ENCODE measurements at places on chromosomes 4 and X.
A peak's percentile ranks its signal among the peaks of the same experiment; 100 is the strongest.

DNA sequence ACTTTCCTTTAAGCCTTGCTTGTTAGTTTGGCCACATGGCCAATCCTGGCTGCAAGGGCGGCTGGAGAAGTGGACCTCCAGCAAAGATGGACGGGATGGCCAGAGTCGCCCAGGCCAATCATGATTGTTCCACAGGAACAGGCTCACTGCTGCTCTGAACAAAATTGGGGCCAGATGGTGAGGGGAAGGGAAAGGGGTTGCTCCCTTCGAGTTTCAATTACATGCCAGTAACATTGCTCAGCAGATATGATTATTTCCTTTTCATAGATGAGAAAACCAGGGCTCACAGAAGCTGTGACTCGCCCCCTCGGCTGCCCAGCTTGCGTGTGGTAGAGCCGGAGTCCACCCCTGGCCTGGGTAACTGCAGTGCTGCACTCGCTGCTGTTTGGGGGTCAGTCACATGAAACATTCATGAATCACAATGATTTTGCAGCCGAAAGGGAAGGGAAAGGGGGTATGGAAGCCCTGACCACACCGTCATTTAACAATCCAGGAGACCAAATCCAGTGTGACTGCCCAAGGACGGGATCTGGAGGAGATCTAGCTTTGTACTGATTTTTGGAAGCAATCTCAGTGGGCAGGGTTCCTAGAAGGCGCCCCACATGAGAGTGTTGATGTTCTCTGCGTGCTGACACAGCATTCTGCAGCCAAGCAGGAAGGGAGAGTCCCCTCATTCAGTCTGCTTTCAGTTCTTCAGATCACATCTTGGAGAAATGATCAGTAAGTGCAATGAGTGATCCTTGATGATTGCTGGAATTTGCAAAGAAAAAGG lies 77.3 kb upstream of the MSX1 start:
- no peak for DNase-seq

GRCh38 chr4:142516686-142517526 lies 329.2 kb downstream of the INPP4B start:
- no peak for DNase-seq

DNA sequence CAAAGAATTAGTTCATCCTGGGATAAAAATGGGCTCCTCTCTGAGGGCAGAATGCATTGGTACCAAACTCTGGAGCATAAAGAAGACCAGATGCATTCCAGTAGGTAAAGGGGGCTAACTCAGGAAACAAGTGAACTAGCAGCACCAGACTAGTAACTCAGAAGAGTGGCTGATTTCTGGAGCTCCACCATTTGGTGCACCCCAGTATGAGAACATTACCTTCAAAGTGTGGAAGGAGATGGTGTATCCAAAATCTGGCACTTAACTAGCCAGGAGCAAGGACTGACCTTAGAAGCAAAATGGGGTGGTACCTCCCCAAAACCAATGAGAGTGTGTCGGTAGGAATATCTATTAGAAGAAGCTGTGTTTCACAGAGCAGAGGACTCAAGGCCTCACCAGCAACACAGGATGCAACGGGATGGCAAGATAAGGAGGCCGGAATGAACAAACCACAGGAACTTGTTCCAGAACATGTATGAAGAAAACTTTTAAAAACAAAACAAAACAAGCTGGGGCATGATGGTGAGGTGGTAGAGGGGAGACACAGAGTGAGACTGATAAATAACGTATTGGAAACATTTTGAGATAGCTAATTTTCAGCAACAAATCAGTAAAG lies 142.3 kb downstream of the INPP4B start:
- DNase-seq, result no peak

- no peak for DNase-seq
Observed at GRCh38 chr4:161696944-161697343, 466.9 kb downstream of the FSTL5 start.

- DNase-seq, result no peak
Observed at GRCh38 chrX:55754861-55755294, 37.3 kb downstream of the RRAGB start.

DNA sequence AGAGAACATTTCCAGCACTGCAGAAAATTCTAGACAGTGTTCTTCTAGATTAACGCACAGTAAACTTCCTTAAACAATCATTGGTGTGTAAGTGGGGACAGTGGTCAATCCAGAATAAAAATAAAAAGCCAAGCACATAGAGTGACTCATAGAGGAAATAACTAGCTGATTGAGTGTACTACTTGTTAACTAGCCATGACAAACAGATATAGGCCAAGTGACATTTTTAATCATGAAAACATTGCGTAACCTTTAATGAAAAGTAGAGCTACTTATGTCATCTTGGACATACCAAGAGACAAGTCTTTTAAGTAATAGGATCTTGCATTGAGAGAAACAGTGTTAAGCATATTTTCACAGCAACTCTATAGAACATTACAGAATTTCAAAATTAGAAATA lies 233.9 kb upstream of the MAB21L2 start:
- DNase-seq, result peak; percentile 69

GRCh38 chr4:91958596-91958995 lies 345.2 kb upstream of the GRID2 start:
- DNase-seq, result no peak

DNA sequence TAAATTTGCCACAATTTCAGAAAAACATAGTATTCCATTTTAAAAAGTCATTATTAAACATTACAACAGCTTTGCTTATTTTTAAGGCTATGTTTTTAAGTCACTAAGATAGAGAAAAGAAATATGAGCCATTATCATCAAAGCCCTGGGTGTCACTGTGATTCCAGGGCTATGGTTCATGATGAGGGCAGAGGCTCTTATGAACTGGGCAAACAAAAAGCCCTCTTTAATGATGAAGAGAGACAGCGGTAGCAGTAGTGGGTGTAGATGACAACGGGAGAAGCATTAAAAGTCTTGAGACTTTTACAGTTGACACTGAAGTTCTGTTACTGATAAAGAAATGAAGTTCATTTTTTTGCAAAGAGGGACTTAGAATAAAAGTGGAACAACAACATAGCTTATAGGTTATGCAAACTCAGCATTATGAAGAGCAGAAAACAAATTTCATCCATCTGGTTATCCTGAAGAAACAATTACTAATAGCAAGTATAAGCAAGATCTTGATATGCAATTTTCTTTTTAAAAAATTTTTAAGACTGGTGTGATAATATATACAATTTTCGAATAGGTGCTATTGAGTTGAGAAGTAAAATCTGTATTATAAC lies 202.7 kb upstream of the ETNPPL start:
- DNase-seq, result no peak

- DNase-seq, result no peak
Observed at GRCh38 chrX:94288972-94289371, 615.0 kb downstream of the FAM133A start.

DNA sequence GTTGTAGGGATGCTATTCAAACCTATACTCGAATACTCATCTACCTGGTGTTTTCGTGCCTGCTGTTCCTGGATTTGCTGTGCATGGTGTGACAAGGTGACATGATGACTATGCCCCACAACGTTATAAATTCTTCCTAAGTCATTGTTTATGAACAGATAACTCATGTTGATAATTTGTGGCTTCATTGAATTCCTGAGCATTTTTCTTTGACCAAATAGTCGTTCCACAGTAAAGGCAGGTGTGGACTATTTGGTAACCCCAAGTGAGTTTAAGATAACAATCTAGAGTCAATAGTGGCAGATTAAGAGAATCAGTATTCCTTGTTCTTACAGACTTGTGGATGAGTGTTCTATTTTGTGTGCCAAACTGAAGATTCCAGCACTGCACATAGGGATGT lies 59.9 kb downstream of the SNX25 start:
- DNase-seq, result no peak

DNA sequence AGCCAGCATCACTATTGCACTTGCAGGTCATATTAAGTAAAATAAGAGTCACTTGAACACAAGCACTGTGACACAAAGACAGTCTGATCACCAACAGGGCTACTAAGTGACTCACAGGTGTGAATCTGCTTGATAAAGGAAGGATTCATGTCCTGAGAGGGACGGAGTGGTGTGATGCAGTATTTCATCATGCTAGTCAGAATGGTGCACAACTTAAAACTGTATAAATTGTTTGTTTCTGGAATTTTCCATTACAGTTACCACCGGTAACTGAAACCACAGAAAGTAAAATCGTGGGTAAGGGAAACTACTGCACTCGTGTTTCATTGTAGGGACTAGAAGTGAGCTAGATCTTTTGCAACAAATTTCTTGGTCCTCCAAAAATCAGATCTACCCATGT lies 109.7 kb downstream of the ELOVL6 start:
- no peak for DNase-seq

DNA sequence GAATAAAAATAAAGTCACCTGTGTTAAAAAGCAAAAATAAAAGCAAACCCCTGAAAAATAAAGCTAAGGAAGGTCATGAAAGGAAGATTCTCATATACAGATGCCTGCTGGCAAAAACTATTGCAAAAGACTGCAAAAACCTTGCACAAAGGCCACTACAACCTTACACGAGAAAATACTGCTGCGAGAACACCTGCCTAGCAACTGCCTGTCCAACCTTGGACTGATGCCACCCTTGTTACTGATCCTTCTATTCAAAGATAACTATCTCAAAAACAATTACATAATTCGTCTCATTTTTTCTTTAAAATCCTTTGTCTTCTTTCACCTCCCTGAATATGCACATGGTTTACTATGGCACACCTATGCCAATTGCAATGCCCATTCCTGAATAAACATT lies 49.6 kb downstream of the SLC2A9 start:
- DNase-seq, result no peak

DNA sequence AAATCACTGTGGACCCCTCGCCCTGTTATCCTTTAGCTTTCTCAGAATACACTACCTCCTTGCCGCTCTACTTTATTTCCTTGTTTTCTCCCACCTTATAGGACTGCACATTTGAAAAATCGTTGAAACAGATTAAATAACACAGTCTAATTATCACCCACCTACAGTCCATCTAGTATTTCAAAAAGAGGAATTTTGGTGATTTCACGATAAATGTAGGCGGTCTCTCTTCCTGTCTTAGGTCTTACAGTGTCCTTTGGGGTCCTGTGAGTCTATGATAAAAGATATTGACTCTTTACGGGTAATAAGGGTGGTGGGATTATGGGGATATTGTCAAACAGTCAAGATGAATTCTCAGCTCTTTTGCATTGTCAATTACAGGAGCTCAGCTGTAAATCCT lies 2.4 kb upstream of the TBL1X start:
- no peak for DNase-seq

GRCh38 chrX:154013614-154014360 lies 5.9 kb downstream of the IRAK1 start:
- peak; percentile 61 for DNase-seq

DNA sequence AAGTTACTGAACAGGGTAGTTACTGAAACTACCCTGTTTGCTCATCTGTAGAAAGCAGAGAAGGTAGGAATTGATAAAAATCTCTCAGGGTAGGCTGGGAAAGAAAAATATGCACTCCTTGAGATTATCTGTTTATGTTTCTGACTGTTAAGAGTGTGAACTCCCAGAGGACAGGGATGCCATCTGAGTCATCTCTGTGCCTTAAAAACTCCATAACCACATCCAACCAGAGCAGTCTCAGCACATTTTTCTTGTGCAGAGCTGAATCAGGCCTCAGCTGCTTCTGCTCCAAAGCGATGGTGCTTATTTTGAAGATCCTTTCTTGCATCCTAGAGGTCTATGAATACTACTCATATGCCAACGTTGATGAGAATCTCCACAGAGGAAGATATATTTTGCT lies 9.9 kb downstream of the CENPVL3 start:
- DNase-seq, result no peak

DNA sequence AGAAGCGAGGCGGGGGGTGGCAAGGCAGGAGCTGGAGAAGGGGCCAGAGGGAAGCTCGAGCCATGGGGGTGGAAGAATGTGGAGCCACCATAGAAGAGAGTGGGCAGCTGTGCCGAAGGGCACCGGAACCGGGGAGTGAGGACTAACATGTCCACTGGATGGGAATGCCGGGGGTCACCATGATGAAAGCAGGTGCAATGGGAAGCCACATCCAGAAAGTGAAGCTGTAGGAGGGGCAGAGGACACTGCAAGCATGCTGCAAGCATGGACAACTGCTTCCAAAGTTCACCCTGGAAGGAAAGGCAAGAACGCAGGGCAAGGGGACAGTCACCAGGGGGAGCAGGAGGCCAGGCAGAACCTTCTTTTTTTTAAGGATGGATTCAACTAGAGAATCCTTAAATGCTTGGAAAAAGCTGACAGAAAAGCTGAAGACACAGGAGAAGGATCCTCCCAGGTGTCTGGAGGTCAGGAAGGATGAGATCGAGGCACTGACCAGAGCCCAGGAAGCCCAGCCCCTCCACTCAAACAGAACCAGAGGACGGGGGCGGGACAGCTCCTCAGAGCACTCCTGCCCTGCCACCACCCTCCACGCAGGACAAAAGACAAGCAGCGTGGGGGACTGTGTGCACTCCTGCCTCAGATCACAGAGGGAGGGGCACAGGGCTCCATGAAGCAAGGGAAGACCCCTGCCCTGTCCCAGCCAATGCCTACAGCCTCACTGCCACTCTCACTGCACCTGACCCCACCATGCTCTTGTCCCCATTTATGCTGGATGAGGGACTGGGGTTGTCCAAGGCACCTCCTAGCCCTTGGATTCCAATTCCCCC lies 169.2 kb downstream of the AFAP1 start:
- peak; percentile 25 for DNase-seq

- no peak for DNase-seq
Observed at GRCh38 chr4:118363166-118363565, 10.4 kb upstream of the PRSS12 start.

Data from NB4 (cell line).